ENCODE measurements at places on chromosomes 2 and 18.

- DNase-seq, result no peak
Measured at GRCh38 chr2:133773854-133774653, 205.8 kb upstream of the NCKAP5 start.

DNA sequence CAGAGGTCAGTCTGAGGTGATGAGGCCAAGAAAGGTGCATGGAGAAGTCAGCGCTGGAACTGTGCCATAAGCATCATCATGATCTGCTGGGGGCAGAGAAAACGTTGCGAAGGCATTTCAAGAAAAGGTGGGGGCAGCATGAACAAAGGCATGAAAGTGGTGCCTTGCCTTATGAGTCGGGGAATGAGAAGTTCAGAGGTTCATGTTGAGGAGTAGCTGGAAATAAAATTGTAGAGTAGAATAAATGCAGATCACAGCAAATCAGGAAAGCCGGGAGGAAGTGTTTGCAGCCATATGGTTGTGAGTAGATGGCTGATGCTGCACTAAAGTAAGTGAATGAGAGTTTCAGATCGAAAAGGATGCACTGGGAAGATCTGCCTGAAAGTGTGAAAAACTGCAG is 72.1 kb upstream of the ARL5A start:
- DNase-seq, result no peak

- DNase-seq, result no peak
Measured at GRCh38 chr2:190527214-190527613, 7.3 kb downstream of the NEMP2 start.

DNA sequence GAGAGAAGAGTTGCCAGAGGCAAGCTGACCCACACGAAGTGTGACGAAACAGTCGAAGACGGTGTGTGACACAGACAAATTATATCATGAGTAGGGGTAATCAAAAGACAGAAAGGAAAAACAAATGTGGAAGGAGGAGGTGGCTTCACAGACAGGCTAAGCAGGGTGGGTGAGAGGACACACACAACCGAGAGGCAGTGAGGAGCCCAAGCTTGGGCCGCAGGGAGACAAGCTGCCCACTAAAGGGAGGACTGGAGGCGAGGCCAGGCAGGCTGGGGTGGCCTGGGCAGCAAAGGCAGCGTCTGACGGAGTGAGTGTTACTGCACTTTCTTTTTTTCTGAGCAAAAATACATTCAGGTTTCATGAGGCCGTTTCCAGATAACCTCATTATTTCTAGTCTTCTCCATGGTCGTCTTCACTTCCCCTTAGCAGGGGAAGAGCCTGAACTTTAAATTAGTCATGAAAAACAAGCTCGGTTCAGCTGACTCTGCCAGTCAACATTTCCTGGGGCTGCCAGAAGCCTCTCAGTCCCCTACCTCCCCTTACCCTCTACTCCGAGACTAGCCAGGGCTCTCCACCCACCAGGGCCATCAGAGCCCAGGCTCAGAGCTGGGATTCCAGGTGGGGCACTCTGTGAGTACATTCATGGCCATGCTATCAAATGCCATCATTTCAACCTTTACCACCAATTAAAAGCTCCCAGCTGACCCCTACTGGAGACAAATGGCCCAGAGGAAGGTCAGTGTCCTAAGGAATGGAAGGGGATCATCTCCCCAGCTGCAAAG is 13.8 kb upstream of the ZFP36L2 start:
- DNase-seq, result no peak

DNA sequence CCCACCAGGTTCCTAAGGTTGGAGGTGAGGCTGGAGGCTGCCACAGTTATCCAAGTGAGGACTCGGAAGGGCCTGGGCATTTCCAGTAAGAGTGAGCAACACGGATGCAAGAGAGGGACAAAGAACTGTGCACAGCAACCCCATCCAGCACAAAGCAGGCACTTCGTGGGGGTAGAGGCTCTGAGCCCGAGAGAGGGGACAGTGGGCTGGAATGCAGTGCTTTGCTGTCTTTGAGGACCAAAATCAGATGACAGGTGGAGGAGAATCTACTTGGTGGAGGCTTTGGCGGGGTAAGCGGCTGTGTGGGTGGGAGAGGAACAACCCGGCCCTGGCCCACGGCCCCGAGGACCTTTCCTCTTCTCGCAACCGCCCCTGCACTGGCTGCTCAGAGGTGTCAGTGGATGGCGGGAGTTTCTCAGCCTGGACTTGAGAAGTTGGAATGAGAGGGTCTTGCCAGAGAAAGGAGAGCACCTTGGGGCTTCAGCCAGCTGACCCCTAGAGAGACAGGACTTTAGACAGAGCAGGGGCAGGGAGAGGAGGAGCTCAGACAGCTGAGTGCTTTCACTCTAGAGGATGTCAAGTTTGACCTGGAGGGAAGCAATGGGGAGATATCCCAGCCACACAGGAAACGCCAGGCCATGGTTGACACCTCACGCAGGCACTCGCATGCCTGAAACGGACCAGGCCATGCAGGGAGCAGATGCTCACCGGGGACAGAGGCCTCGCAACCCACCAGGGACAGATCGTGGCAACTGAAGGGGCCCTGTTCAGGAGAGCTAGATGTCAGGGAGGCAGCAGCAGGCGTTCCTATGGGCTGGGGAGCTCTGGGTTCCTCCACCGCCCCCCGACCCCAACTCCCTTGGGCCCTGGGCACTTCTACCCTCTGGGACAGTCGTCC is 11.6 kb downstream of the RAMP1 start:
- DNase-seq, result no peak

GRCh38 chr2:119208791-119209203 is 14.8 kb upstream of the STEAP3 start:
- no peak for DNase-seq

DNA sequence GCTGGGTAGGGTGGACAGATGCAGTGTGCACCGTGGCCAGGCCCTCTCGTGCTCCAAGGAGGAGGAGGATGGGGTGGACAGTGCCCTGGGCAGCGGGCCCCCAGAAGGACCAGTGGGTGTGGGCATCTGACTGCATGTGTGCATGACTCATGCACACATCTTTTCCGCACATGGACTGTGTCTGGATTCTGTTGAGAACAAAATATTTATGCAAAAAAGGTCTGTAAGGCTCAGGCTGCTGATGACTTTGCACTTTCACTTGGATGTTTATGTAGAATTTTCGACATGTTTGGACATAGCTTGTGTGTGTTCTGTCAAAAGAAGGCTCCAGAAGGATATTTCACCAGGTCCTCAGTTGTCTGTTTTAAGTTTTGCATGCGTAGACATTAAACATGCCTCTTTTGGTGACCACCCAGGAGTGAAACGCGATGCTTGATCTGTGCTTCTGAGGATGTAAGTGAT is 45.6 kb downstream of the MTCL1 start:
- no peak for DNase-seq

DNA sequence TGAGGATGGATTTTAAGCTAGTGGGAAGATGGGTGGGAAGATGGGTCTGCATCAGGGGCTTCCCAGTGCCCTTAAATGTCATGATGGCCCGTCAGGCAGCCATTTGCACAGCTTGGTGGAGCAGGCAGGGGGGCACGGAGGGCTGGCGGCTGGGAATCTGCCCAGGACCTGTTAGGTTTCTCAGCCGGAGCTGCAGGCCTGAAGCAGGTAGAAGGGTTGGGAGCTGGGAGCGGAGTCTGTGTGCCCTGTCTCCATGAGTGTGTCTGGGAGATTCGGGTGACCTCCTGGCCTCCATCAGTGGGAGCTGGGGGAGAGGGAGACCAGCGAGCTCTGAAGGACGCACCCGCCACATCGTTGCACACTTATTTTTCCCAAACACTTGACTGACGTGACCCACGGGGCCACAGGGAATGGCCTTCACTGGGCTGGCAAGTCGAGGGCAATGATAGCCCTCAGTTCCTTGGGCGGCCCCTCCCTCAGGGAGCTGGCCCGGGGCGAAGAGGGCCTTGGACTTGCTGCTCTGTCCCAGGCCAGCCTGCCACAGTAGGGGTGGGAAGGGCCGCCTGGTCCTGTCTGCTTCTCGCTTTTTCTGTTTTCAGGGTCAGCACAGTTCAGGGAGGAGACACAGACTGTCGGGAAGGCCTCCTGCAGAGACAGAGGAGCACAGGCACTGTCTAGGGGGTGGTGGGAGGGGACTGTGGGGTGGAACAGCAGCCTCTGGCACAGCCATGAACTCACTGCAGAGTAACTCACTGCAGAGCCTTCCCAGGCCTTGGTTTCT is 236.8 kb downstream of the ZBTB7C start:
- DNase-seq, result no peak

- DNase-seq, result peak; percentile 58
Measured at GRCh38 chr2:73987109-73987947, 2.6 kb downstream of the TET3 start.

DNA sequence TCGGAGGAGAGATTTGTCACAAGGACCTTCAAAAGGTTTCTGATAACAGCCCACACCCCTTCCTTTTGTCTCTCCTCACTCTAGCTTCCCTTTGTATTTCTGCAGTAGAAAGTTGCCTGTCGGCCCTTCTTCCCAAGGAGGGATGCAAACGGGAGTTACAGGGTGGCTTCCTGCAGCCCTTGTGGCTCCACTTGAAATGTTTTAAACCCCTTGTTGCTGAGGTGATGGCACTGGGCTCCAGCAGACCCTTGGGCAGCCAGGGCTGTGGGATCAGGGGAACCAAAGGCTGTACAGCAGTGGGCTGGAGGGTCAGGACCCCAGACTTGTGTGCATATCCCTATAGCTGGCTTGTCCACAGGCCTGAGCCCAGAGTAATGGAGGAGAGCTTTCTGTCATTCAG is 62.1 kb downstream of the COA5 start:
- DNase-seq, result no peak

GRCh38 chr18:25167612-25168410 is 184.2 kb downstream of the ZNF521 start:
- DNase-seq, result no peak

GRCh38 chr2:102142829-102143449 is 393 bp downstream of the IL1R1 start:
- no peak for DNase-seq

DNA sequence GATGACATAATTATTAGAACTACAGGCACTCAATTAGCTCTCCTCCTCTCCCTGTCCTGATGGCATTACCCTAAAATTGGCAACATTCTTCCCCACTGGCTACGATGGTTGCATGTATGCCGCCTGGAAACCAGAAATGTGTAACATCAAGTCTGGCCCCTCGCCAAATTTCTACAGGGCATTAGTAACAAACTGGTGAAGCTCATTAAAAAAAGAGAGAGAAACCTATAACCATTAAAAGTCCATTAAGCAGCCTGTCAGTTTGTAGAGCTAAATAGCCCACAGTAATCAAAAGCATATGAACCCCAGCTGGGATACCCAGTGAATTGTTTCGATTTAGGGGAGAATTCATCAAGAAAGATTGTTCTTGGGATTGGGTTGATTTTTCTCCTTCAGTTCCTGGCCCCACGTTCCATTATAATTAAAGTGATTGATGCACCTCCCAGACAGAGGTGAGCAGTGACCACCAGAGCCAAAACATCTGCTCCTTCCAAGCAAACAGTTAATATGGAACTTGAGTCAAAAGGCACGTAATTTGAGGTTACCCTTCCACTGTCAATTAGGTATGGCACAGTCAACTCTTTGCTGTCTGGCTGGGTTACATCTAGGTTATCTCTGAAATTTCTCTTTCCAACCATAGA is 208.6 kb downstream of the C1D start:
- no peak for DNase-seq

DNA sequence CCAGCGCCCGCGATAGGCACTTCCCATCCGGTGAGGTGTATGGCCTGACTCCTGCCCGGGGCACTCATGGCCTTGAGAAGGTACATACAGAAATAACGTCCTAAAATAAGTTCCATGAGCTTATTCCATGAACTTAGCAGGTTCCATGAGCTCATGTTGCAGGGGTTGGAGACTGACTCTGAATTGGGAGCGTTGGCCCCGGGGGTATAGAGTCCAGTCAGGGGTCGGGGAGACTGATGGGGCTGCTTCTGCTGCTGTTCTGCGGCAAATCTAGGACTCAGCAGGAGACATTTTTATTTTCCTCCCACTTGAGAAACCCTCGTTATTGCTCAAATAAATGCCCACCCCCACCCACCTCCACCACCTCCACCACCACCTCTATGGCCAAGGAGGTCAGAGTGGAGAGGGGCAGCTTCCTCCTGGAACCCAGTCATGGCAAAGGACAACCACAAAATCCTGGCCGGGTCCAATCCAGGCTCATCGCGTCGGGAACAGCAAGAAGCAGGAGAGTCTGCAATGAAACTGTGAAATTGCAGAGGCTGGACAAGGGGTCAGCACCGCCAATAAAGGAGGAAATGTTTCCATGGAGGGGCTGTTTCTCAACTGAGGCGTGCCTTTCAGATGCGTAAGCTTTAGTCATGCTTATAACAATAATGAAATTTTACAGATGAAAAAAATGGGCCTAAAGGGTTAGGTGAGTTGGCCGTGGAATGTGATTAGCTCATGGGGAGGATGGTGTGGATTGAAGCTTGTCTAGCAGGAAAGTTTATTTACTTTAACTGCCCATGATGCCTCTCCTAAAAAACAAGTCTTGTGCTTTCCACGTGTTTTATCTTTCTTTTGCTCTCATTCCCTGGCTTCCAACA is 136.6 kb upstream of the ALKAL2 start:
- no peak for DNase-seq

GRCh38 chr18:24678626-24679025 is 218.2 kb downstream of the HRH4 start:
- DNase-seq, result no peak

DNA sequence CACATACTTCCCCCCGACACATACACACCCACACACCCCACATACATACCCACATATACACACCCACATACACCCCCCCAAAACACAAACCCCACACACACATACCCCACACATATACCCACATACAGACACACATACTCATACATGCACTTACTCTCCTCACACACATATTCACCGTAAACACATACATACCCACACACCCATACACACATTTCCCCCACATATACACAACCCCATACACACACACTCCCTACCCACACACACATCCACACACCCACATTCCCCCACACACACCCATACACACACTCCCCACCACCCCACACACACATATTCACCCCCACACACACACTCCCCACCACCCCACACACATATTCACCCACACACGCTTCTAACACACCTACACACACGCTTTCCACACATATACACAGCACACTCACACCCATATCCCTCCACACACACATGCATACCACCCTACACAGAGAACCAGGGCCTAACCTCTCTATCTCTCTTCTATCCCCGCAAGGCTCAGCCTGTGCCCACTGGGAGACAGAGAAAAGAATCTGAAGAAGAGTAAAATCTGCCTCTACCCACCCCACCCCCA is 182.4 kb upstream of the ETAA1 start:
- no peak for DNase-seq

- DNase-seq, result no peak
Measured at GRCh38 chr18:32598144-32598543, 127.5 kb upstream of the GAREM1 start.

GRCh38 chr18:74617486-74617885 is 19.8 kb downstream of the ZNF407 start:
- DNase-seq, result no peak

DNA sequence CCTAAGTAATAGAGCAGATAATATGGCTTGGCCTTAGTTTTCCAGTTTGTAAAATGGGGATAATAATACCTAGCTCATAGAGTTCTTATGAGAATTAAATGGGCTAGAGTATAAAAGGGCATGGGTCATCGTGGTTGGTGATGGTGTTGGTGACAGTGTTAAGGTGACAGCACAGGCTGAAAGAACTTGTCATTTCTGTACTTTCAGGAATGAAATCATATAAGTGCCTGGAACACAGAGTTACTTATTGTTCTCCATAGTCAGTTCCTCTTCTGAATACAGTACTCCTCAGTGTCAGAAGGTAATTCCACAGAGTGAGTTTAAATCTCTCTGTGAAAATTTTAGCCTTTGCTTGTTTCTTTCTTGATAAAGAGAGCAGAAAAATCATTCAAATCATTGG is 42.4 kb downstream of the KIF5C start:
- DNase-seq, result no peak
